AG04450 (cell line): ENCODE measurements at places on chromosomes 7 and 10.

- no peak for DNase-seq
Observed at GRCh38 chr7:106773228-106773627, 91.9 kb upstream of the PIK3CG start.

- no peak for DNase-seq
Observed at GRCh38 chr7:148468700-148469098, 121.9 kb upstream of the C7orf33 start.

DNA sequence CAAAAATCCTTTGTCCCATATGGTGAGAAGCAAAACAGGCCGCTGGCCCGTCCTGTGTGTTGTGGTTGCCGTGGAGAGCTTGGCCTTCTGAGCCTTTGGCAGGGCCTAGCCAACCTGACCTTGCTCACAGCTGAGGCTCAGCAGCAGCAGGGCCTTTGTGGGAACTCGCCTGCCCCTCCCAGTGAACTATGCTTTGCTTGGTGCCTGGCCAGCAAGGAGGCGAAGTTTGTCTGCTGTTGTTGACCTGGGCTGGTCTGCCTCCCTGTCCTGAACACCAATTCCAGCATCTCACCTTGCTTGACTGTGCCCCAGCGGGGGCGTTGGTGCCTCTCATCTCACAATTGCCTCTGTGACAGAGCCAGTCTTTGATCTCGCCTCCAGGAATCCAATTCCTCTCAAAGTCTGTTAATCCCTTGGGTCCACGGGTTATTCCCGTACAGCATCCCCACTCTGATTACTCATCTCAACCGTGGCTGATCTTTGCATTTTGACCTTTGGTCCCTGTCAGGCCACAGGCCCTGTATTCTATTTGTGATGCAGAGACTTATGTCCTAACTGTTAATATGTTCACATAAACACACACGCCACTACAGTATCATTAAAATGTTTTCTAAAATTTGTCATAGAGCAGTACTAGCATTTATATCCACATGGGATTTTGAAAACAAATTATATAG lies 22.6 kb downstream of the EPDR1 start:
- no peak for DNase-seq

- no peak for DNase-seq
Observed at GRCh38 chr7:69104023-69104422, 494.3 kb upstream of the AUTS2 start.

DNA sequence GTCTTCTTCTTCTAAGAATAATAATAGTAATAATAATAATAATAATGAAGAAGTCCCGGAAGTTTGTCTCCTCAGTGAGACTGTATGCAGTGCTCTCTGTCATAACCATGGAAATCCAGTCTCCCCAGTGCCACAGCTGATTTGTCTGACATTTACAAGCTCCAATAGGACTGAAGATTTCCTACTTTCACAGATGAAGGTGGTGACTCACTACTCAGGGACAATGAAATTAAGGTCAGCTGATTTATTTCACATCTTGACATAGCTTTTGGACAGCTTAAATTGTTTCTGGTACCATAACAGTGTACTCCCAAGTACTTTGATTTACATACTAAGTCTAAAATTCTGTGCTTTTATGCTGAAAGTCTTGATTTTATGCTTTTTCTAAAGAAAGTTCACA lies 6.9 kb downstream of the CELF2 start:
- DNase-seq, result no peak

DNA sequence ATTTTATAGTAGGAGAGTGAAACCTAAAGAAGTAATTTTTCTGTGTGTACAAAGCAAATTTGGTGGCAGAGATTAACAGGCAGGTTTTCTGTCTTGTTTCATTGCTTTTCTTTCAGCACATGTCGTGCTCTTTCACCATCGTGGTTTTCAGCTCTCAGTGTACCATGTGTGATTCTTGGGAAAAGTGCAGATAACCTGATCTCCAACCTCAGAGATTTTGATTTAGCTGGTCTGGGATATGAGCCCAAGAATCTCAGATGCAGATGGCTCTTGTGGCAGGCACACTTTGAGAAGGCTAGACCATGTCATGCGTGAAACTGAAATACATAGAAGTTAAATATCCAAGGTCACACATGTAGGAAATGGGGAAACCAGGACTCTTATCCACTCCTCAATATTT lies 317.4 kb downstream of the EXOC4 start:
- DNase-seq, result no peak

- DNase-seq, result no peak
Observed at GRCh38 chr10:112986544-112987190, 36.6 kb downstream of the TCF7L2 start.

- no peak for DNase-seq
Observed at GRCh38 chr7:36895192-36895591, 170.9 kb upstream of the AOAH start.

DNA sequence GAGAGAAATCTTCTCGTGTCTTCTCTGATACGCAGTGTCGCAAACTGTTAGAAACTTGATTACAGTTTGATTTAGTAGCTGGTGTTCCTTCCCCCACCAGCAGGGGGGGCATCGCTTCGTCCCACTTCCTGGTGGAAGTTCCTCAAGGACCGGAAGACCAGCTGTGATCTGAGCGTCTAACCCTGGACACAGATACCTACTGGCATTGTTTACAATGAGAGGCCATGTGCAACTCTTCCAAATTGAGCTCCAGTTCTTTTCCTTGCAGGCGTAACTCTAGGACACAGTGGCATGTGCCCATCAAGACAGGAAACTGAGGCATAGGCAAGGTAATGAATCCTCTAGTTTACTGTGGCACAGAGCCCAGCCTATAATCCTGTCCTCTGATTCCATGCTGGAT lies 219.0 kb downstream of the CCDC3 start:
- no peak for DNase-seq

GRCh38 chr10:101389986-101390531 lies 36.1 kb downstream of the BTRC start:
- no peak for DNase-seq

DNA sequence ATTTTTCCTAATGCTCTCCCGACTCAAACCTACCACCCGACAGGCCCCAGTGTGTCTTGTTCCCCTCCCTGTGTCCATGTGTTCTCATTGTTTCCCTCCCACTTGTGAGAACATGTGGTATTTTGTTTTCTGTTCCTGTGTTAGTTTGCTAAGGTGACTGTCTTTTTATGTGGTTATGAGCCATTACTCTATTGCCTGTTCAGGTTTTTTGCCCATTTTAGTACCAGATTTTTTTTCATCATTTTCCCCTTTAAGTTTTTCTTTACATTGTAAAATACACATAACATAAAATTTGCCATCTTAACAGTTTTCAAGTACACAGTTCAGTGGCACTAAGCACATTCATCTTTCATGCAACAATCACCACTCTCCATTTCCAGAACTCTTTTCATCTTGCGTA lies 133.5 kb downstream of the GPR158 start:
- no peak for DNase-seq

GRCh38 chr7:22831602-22832305 lies 9.1 kb upstream of the TOMM7 start:
- no peak for DNase-seq

- DNase-seq, result no peak
Observed at GRCh38 chr10:75911426-75911825, 480.0 kb downstream of the LRMDA start.
